Activated CD4-positive, alpha-beta T cell treated with anti-CD3 and anti-CD28 coated beads, Interleukin-2, Interleukin-6, amounts not matched to agents 100 ng/mL and 50 ng/mL, durations not matched to agents 16 hours and 8 hours (primary cell): ENCODE measurements at places on chromosomes 16 and 17.
A peak's percentile ranks its signal among the peaks of the same experiment; 100 is the strongest.

- peak; percentile 71 for DNase-seq
Measured at GRCh38 chr17:57995076-57995956, 7.3 kb upstream of the VEZF1 start.

GRCh38 chr16:9039210-9039609, 52.2 kb upstream of the HAPSTR1 start:
- DNase-seq: peak; percentile 12

GRCh38 chr16:2776500-2777139, 460 bp downstream of the ELOB start:
- peak; percentile 34 for DNase-seq

- no peak for DNase-seq
Measured at GRCh38 chr16:56305956-56306565, 114.8 kb downstream of the GNAO1 start.

DNA sequence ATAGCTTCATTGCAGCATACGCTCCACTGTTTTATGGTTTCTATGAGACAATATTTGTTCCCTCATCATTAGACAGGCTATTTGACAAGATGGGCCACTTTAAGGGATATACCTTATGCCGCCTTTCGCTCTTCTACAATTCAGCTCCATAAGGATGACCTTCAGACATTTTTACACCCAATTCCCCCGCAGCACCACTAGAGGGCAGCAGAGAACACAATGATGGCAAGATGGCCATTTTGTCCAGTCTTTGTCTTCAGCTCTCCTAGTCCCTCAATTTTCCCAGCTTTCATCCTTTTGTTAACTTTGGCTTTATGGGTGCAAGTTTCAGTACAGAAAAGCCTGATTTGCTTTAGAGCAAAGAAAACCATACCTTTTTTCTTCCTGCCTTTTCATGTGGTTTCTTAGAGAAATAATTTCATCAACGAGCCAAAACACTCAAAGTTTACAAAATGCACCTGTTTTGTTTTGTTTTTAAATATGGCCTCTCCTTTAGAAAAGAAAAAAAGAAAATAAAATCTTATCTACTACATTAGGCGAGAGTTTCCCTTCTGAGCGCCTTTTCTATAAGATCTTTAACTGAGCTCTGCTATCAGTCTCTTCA, 355.3 kb downstream of the TOX3 start:
- DNase-seq: peak; percentile 64

- no peak for DNase-seq
Measured at GRCh38 chr17:31428111-31428510, 36.6 kb downstream of the RAB11FIP4 start.

GRCh38 chr17:79325709-79326430, 251.2 kb downstream of the ENGASE start:
- DNase-seq: no peak

GRCh38 chr17:77527409-77527808, 386.6 kb downstream of the SEC14L1 start:
- no peak for DNase-seq

GRCh38 chr16:11794447-11794846, 2.6 kb downstream of the ZC3H7A start:
- DNase-seq: no peak

- peak; percentile 6 for DNase-seq
Measured at GRCh38 chr16:58024486-58025350, 836 bp upstream of the MMP15 start.

- DNase-seq: peak; percentile 61
Measured at GRCh38 chr17:81018044-81018802, 16.7 kb upstream of the BAIAP2 start.

- no peak for DNase-seq
Measured at GRCh38 chr16:67458121-67458641, 22.8 kb downstream of the ATP6V0D1 start.

DNA sequence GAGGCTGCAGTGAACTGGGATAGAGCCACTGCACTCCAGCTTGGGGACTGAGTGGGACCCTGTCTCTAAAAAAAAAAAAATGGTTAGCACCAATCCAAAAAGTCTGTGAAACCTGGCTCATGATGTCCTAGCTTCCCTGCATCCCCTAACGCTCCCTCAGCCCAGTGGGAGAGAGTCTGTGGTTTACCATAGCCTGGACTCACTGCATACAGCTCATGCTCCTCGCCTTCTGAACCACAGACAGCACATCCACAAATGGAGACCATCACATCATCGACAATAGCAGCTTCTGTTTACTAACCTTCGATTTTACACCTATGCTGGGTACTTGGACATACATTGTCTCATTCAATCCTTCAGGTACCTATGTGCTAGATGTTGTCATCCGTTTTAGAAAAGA, 43.6 kb downstream of the NLRC5 start:
- DNase-seq: no peak

GRCh38 chr17:16381496-16381820, 567 bp downstream of the UBB start:
- DNase-seq: no peak

DNA sequence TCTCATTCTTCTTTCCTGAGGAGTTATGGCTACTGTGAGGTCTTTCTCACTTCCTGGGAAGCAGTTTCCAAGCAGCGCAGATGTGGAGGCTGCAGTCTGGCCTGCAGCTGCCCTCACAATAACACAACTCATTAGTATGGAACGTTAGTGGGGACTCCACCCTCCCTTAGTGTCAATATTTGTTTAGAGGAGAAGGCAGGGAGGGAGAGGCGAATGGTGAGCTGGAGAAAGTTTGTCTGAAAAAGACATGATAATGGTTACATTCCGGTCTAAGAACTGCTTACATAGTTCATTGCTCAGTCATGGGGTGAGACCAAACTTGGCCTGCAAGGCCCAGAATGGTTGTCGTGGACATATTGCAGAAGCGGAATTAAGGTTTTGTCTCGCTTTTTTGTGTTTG, 170.2 kb downstream of the HS3ST3B1 start:
- DNase-seq: no peak

- no peak for DNase-seq
Measured at GRCh38 chr17:45768000-45768399, 16.1 kb upstream of the CRHR1 start.

DNA sequence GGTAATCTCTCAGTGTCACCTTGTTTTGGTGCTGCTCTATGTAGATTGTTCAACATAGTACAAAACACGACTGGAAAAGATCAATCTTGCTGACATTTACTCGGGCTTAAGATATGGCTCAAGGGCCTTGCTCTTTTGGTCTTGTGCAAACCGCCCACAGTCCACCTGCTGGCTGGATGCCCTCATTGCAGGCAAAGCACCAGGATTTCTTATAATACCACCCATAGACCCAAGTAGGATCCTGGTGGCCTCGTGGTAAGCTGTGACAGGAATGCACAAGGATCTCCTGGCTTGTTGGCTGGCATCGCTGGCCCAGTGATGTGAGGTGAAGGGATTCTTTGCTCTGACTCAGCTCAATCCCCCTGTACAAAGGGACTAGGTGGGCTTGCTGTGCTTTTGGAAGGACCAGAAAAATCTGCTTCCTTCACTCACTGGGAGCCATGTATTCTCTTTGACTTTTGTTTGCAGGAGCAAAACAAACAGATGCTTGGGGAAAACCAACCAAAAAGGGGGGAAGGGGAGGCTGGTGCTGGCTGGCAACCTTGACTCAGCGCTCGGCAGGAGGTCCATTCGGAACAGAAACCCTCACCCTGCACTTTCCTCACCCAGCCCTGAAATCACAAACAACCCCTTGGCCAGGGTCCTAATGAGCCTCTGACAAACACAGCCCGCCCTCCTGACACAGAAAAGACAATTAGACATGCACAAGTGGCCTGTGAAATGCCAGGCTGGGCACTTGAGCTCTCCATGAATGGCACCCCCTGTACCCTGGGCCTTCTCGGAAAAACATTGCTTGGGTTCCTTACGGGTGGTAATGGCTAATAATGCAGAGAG, 36.6 kb upstream of the MED9 start:
- peak; percentile 80 for DNase-seq

DNA sequence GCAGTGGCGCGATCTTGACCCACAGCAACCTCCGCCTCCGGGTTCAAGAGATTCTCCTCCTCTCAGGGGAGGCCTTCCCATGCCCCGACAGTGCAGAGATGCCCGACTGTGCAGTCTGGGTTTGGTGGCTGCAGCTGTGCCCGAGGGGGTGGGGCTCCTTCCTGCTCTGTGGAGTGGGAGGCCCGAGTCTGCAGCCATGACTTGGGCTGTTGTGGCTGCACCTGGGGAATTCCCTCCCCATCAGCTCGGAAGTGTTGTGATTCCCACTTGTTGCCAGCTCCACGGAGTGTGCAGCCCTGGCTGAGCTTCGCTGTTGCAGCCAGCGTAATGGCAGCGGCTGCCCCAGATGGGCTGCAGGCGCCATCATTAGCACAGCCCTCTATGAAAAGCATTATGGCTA, 66.4 kb upstream of the SMIM36 start:
- peak; percentile 52 for DNase-seq

DNA sequence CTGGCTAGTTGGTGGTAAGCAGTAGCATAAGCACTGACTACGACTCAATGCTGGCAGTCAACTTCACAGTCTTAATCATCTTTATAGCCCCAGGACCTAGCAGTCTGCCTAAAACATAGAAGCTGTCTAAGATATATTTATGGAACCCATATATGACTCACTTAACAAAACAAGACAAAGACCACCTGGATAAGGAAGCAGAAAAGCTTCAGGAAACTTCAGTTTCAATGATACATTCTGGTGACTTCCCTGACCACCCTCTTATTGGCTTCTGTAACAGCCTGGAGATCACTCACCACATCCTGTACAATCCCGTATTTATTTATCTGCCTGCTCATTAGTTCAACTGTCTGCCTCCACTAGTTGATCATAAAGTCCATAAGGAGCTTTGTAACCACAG, 95.5 kb downstream of the PMP22 start:
- no peak for DNase-seq

DNA sequence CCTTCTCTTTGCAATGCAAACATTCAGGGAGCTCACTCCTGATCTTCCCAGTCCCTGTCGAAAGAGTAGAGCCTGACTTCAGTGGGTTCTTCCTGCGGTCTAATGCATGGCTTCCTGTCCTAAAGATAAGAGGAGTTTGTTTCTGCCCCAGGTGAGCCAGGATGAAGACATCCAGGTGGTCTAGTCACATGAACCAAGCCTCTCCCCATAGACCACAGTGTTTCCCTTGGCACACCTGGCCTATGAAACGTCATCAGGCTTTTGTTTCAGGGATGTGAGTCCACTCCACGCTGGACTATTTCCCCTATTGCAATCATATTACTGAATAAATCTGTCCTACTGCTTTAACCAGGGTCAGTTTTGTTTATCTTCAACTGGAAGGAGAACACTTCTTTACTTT, 21.1 kb downstream of the CES1 start:
- DNase-seq: no peak

DNA sequence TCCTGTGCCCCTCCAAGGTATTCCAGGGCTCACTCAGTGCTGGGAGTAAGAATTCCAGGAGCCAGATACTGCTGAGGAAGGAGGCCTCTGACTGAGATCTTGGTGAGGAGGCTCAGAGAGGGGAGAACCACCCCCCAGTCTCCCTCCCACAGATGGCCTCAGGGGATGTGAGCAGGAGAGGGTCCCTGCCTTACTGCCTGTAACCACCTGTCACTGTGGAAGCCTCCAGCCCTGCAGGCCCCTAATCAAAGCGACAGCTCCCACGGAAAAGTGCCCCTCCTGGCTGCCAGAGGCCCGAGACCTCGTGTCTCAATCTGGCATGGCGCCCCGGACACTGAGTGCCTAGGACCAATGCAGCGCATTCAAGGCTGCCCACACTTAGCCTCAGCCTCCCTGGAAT, 7.7 kb upstream of the C17orf113 start:
- no peak for DNase-seq

- no peak for DNase-seq
Measured at GRCh38 chr17:1588821-1589585, 26.4 kb upstream of the PITPNA start.

DNA sequence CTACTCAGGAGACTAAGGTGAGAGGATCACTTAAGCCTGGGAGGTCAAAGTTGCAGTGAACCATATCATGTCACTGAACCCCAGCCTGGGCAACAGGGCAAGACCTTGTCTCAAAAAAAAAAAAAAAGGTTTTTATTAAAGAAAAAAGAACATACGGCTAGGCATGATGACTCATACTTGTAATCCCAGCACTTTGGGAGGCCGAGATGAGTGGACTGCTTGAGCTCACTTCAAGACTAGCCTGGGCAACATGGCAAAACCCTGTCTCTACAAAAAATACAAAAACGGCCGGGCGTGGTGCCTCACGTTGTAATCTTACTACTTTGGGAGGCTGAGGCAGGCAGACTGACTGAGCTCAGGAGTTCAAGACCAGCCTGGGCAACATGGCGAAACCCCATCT, 38.4 kb downstream of the RANBP10 start:
- peak; percentile 17 for DNase-seq

GRCh38 chr17:72102366-72102765, 18.5 kb upstream of the SOX9 start:
- DNase-seq: no peak

DNA sequence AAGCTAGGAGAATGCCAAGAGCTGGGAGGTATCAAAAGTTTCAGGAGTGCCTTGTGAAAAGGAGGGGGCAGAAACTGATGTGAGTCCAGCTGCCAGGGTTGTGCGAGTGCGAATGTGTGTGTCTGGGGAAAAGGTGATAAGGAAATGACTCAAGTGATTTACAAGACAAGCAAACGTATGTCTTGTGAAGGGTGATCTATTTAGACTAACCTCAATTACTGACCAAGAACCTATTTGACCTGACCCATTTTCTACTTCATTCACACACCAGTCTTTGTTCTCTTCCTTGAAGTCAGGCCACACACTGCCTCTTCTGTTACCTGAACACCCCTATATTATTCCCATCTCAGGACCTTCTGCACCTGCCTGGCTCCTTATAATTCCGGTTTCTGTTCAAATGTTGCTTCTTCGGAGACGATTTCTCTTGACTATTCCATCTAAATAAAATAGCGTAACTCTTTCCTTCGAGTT, 1.0 kb downstream of the GDE1 start:
- DNase-seq: peak; percentile 42

DNA sequence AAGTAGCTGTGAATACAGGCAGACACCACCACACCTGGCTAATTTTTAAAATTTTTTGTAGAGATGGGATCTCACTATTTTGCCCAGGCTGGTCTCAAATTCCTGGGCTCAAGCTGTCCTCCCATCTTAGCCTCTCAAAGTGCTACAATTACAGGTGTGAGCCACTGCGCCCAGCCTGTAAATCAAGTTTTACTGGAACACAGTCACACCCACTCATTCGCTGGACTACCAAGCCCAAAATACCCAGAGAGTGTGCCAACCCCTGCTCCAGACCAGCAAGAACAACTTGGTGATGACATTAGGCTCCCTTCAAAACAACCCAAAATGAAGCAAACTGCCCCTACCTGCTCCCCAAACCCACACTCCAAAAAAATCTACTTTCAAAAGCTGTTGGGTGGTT, 36.0 kb downstream of the TVP23A start:
- DNase-seq: no peak

GRCh38 chr17:58384897-58385296, 32.4 kb downstream of the RNF43 start:
- no peak for DNase-seq

DNA sequence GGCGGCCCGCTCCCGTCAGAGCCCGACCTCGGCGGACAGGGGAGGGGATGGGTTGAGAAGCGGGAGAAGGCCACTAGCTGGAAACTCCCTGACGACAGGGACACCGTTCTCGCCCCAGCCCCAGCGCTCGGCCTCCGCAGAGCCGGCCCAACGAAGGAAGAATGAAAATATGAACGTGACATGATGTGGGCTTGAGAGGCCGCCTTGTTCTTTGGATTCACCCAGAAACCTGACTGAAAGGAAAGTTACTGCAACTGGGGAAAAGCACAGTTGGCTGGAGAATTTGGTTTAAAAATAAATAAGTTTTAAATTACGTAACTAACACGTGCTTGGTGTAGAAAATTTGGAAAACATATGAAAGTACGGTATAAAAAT, 21.1 kb downstream of the NPTX1 start:
- DNase-seq: peak; percentile 49
